ENCODE measurements at places on chromosomes 1 and 21.

DNA sequence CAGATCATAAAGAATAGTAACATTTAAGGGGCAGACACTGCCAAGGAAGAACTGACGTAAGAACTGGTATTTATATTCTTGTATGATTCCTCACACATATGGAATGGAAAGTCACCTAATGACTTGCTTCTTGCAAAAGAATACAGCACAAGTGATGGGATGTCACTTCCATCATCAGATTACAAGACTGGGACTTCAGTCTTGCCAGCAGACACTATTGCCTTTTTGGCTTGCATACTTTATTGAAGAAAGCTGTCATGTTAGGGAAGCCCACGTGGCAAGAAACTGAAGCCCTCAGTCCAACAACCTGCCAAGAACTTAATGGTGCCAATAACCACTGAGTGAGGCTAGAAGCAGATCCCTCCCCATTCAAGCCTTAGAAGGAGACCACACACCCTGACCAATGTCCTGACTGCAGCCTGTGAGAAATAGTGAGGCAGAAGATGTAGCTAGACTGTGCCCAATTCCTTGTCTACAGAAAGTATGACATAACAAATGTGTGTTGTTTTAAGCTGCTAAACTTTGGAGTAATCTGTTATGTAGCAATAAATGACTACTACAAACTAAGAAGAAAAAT lies 12.0 kb downstream of the EGLN1 start:
- no peak for DNase-seq

DNA sequence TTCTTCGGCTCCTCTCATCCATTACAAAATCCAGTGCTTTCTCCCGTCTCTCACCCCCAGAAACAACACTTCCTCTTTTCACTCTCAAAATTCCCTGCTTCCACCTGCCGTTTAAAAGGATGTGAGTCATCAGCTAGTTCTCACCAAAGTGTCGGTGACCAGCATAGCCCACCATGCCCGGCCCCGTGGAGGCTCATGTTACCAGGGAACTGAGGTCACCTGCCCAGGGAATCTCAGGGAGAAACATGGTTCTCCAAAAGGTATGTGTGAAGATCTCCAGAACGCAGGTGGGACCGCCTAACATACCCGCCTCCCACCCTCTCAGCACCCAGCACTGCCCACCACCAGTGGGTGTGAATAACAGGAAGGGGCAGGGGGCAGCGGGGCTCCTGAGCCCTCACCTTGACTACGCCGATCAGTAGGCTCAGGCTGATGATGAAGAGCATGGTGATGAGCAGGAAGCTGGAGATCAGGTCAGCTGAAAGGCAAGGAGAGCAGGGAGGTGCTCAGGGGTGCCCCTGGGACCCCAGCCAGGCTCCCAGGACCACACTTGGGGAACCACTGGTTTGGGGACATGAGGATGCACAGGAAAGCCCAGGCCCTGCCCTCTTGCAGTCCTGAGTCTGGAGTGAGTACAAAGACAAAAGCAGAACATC lies 16.2 kb downstream of the LAPTM5 start:
- DNase-seq = peak; percentile 89

- DNase-seq = no peak
Measured at GRCh38 chr1:119442756-119443155, 27.8 kb downstream of the HSD3B2 start.

DNA sequence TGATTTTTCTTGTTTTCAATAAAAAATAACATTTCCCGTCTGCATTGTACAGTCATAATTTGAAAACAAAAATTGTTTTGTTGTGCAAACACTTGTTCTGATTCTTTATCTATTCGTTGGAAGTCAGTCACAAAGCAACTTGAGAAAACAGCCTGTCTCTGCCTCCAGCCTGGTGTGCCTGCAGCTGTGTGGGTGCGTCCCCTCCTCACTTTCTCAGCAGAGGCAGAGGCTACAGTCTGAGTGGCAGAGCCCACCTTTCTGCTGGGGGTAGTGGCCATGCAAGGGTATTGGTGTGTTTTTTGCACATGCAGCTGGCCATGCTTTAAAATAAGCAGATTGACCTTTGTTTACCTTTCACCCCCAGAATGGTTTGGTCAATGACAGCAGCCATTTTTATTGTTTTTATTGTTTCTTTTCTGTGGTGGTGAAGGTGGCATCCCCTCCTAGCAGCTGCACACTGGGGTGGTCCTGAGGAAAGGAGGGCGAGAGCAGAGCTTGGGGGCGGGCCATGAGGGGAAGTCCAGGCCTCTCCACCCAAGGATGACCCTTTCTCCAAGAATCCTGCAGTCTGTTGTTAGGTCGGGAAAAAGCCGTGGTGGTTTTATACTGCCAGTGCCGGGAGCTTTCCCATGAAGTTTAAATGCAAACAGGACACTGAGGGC lies 159.6 kb downstream of the PCBP3 start:
- DNase-seq = no peak

DNA sequence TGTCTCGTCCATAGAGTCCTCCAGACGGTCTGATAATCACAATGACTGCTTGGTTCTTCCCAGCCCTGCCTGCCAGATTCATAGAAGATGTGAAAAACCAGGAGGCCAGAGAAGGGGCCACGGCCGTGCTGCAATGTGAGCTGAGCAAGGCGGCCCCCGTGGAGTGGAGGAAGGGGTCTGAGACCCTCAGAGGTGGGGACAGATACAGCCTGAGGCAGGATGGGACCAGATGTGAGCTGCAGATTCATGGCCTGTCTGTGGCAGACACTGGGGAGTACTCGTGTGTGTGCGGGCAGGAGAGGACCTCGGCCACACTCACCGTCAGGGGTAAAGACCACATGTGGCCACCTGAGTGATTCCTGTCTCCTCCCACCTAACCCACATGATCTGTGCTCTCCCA lies 86.9 kb downstream of the OBSCN start:
- DNase-seq = no peak

DNA sequence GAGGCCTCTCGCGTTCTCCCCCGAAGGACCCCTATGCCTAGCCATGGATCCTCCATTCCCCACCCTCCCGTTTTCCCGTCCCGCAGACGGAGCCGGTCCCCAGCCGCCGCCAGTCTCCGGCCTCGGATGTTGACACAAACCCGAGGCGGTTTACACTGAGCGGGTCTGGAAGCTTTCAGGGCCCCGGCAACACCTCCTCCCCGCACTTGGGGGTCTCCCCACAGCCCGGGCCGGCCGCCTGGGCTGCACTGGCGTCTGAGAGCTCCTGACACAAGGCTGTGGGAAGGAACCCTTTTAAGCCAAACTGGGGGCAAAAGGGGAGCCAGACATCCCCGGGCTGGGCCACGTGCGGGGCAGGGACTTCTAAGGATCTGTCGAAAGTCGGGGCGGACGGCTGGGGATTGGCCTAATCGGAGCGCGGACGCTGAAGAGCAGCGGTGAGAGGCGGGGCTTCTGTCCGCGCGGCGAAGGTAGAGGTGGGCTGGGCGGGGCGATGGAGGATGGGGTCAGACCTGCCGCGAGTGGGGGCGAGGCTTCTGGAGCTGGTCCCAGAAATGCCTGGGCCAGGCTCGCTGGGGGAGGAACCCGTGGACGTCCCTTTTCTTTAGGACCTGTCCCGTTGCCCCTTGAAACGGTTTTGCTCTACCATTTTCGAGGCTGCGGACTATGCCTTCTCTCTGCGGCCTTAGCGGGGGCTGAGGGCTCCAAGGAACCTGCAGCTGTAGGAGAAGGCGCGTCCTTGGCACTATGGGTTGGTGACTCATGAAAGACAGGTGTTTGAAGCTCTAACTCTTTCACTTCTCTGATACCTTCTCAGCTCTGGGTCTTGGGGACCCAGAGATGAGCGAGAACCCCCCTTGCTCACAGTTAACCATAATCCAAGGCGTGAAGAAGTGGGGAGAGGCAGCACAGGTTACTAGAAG lies 1.2 kb upstream of the HPCAL4 start:
- DNase-seq = no peak

DNA sequence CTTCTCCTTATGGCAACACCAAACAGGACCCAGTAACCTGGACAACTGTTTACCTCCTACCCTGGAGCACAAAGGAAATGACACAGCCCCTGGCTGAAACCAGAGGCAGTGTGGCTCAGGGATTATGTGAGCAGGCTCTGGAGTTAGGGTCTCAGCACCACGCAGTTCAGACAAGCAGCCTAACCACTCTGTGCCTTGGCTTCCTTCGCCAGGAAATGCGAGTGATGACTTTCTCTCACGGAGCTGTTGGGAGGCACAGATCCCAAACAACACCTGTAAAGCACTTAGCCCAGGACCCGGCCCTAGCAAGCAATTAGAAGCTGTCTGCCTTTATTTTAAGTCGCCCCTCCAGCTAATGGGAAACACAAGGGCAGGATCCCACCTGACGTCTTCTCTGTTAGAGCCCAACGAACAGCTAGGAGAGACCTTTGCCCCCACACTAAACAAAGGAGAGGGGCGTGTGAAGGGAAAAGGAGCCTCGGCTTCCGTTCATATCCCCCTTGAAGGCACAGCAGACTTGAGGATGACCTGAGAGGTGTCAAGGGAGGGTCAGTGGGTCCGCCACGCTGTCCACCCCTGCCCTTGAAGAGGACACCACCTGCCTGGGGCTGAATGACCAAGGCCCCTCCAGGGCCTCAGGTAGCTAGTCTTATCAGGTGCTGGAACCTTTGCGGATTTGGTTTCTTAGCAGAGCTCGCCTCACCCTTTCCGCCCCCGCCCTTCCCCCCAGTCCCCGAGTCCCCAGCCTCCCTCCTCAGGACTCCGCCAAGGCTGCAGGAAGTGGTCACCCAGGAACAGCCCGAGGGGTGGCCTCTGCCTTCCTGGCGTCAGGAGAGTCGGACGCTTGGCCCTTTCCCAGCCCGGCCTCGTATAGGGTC lies 860 bp downstream of the TMEM63A start:
- no peak for DNase-seq

- DNase-seq = no peak
Measured at GRCh38 chr1:171645553-171646248, 6.8 kb downstream of the MYOC start.

GRCh38 chr1:22920734-22921451 lies 51.8 kb downstream of the LACTBL1 start:
- DNase-seq = no peak

DNA sequence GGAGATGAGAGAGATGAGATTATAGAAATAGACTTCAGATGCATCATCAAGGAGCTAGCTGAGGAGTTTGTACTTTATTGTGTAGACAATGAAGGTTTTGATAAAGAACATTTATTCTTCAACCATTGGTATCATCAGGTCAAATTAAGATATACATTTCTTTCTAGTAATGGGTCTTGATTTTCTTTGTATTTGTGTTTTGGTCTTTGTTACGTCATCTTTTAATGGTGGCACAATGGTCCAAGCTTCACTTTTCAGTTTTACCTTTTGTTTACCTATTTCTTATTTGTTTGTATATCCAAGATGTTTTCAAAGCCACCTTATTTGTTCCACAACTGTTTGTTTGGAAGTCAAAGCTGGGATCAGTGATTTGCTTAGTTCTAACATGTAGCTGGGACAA lies 44.5 kb downstream of the PTGFR start:
- DNase-seq = no peak

- DNase-seq = no peak
Measured at GRCh38 chr1:202171292-202172014, 11.1 kb upstream of the PTPN7 start.
